ENCODE measurements at places on chromosomes 4 and X.
A peak's percentile ranks its signal among the peaks of the same experiment; 100 is the strongest.

GRCh38 chr4:164488114-164488513 is 265.8 kb upstream of the SMIM31 start:
- no peak for DNase-seq

- DNase-seq = no peak
Observed at GRCh38 chr4:67701517-67701850, 529 bp upstream of the UBA6 start.

- DNase-seq = peak; percentile 57
Observed at GRCh38 chrX:54043541-54044125, 640 bp downstream of the PHF8 start.

GRCh38 chr4:48851651-48852050 is 20.8 kb downstream of the OCIAD1 start:
- no peak for DNase-seq

DNA sequence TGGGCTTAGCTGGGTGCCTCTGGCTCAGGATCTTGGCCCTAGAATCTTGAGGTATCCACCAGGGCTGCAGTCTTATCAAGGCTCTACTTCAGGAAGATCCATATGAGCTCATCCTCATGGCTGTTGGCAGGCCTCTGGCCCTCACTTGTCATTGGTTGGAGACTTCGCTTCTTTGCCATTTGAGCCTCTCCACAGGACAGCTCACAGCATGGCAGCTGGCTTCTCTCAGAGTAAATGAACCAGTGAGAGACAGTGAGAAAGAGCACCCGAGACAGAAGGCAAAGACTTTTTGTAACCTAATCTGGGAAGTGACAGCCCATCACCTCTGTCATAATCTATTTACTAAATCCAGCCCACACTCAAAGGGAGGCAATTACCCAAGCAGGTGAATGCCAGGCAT is 236.8 kb downstream of the GPAT3 start:
- no peak for DNase-seq

GRCh38 chr4:42654631-42655268 is 2.2 kb downstream of the ATP8A1 start:
- DNase-seq = no peak

- no peak for DNase-seq
Observed at GRCh38 chr4:15148691-15149090, 146.4 kb downstream of the CPEB2 start.

- DNase-seq = no peak
Observed at GRCh38 chrX:70322784-70323183, 32.9 kb downstream of the KIF4A start.

GRCh38 chrX:46733226-46733625 is 25.7 kb downstream of the SLC9A7 start:
- no peak for DNase-seq

GRCh38 chr4:166091146-166091545 is 218.1 kb downstream of the TLL1 start:
- no peak for DNase-seq

DNA sequence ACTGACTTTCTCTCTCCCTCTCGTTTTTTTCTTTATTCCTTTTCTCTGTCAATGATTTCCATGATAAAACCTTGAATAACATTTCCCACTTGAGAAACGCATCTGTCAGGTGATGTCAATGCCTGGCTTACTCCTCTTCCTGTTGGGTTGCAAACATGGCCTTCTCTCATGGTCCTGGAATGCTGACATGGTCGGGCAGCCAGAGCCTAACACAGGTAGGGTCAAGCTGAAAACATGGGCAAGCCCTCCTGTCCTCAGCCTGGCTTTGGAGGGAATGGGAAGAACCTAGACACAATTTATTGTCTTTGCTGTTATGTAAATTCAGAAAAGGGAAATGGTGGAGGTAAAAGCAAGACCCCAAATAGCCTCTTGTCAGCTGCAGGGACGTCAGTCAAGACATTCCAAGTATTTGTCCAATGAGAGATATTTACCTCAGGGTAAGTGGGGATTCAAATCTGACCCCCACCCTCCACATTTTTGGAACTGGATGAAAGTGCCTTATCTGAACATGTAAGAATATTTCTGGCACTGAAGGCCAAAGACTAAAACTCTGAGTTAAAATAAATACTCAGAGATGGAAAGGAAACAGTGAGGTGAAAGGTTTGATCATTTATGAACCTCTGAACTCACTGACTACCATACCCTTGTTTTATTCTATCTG is 473.8 kb downstream of the SPRY1 start:
- DNase-seq = no peak

DNA sequence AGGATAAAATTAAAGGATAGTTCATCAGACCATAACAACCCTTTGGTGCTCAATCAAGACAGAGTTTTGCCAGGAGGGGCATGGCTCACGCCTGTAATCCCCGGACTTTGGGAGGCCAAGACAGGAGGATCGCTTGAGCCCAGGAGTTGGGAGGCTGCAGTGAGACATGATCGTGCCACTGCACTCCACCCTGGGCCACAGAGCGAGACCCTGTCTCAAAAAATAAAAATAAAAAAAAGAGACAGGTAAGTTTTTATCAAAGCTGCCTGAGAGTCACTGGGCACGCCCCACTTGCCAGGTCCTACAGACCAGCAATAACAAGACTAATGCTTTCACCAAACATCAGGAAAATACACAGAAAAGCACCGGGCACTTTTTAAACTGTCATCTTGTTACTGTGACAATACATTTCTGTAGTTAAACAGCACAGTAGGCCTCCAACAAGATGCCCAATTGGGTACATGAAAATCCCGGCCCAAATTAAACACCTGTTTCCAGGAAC is 765 bp downstream of the CFAP97 start:
- no peak for DNase-seq

- no peak for DNase-seq
Observed at GRCh38 chrX:101759000-101759399, 99.3 kb upstream of the ARMCX2 start.

DNA sequence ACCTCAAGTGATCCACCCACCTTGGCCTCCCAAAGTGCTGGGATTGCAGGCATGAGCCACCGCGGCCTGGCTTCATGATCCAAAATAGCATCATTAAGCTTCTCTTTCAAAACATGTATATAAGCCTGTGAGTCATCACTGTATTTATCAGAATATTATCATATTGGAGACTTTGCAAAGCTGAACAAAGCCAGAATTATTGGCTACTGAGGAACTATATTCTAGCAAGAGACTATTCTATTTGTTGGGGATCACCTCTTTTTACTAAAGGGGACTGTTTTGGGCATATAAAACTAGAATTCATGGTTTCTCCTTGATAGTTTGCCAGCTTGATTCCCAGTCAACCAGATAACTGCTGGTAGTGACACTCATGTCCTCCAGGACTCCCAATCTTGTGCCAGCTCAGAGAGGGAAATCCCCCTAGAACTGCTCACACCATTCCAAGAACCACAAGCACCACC is 40.1 kb downstream of the TET2 start:
- DNase-seq = no peak

- DNase-seq = no peak
Observed at GRCh38 chr4:24042094-24042493, 152.2 kb upstream of the PPARGC1A start.

- DNase-seq = no peak
Observed at GRCh38 chrX:97547877-97548578, 664.3 kb downstream of the RPA4 start.

DNA sequence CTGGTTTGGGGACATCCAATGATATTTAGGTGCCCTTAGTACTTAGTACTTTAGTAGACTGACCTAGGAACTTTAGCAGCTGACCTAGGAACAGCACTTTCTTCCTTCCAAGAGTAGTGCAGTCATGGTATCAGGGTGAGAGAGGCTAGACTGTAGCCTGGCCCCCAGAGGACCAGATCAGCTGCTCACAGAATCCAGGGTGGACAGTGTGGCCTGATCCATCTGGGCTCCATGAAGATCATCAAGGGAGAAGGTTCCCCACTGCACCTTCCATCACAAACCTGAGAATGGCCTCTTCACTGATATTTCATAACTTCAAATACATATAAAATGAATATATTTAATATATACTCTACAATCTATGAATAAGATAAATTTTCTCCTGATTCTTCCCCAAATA is 59.0 kb upstream of the TLR3 start:
- DNase-seq = no peak

DNA sequence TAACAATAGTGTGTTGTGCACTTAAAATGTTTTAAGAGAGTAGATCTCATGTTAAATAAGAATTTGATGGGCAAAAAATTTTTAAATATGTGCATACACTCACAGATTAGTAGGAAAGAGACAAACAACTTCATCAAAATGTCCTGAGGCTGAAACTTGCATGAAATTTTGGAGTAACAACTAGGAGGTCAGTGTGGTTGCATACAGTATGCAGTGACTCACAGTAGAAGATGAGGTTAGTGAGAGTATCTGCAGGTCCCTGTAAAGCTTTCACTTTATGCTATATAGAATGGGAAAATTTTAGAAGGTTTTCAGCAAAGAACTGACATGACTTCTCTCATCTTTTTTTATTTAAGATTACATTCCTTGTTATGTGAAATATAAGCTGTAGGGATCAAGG is 453.1 kb upstream of the KLHL4 start:
- no peak for DNase-seq

DNA sequence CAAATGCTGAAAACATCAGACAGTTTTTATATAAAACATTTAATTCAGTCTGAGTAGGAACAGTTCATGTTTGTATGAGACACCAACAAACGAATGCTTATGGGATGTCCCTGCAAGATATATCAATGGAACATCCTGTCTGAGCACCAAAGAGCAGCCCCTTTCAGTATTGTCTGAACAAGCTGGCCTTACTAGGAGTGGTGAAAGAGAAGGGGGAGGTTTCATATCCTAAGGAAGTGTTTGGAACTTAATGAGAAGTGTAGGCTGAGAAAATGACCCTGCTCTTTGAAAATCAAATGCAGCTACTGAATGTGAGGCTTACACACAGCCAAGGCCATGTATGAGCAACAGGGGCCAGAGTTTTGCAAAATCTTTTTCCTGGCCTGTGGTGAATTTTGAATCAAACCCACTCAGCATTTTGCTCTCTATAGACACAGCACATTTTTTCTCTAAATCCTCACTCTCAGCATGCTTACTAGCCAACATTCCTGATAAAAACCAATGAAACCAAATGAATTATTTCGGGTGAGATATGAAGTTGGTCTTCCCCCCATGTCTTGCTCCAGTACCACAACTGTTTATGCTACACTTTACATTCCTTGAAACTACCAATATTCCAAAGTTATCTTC is 119.4 kb downstream of the LUZP4 start:
- no peak for DNase-seq

Measured in head of caudate nucleus (tissue), 42 donors.